NCI-H1930 (cell line): ENCODE measurements at places on chromosomes 6 and 20.

DNA sequence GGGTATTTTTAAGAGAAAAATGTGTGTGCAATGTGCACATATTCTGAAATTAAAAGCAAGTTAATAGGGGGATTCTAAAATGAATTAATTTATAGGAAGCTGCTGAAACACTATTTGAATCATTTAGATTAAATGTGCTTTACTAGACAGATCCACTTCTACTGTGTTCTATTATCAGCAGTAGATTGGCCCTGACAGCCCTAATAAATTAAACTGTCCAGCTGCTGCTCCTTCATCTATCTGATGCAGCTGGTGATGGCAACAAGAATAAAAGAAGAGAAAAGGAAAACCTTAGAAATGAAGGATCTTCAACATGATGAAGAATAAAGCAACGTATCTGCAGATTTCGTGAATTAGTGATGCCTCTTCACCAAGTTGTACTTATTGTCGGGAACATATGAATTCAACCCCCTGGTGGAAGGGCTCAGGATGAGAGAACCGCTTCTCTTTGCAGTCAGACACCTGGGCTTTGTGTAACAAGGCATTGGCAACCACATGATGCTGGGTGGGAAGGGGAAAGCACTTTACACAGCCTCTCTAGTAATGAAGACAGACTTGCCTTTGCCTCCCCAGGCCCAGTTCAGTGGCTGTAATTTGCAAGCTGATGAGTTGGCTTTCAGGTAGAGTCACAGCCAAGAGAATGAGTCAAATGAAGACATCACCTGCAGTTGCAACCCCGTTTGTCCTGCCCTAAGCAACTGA, 94.4 kb downstream of the LAMP5 start:
- no peak for DNase-seq

- DNase-seq = no peak
Measured at GRCh38 chr6:109000289-109000688, 94.4 kb downstream of the SESN1 start.

DNA sequence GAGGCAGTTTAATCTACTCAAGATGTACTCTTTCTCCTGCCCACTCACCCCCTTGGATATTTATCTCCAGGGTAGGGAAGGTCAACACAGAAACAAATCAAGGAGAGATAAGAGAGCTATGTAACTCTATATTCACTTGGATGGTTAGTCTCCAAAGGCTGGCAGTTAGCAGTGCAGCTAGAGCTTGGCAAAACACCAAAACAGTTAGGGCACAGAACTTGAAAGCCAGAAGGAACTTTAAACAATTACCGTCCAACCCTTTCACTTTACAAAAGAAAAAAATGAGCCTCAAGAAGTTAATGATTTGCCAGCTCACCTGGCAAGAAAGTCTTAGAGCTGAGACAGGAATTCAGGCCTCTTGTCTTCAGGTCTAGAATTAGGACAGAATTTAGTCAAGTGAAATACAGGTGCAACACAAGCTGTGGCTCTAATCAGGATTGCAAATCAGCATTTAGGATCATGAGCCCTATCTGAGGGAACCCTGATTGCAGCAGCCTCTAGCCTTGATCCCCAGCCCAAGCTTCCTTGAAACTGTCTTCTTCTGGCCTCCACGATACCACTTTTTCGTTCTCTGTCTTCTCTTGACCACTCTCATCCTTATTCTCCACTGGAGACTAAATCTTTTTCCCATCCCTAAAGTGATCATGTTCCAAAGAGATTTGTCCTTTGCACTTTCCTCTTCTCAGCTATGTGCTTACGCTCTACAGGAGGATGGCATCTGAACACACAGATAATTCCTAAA, 14.9 kb downstream of the NEDD9 start:
- no peak for DNase-seq

DNA sequence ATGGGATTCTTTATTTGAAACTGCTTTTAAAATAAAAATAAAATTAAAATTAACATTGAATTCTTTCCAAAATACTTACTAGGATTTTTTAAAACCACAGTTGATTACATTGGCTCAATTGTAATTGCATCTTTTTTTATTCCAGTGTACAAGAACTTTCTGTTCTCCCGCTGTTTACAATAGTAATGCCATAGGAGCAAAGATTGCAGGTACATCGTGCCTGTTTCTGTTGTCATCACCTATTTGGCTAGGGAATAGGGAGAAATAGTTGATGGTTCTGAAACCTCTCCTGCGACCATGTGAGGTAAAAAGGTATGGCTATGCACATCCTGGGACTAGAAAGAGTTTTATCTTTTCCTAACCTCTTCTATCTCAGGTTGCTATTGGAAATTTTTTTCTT, 28.2 kb upstream of the RHAG start:
- no peak for DNase-seq

DNA sequence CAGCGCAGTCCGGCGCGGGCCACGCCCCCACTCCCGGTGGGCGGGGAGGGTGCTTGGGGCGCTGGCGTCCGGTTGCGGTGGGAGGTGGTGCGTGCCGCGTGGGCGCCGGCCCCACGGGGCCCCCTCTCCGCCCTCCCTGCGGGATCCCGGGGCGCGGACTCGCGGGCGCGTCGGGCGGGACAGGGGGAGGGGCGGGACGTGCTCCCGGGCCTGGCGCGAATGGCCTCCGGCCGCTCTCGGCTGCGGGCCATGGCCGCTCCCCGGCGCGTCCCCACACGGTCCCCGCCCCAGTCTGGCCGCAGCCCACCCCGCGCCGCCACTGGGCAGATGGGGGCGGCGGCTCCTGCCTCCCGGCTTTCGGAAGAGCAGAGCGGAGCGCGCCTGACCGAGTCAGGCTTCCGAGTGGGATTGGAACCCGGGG, 771 bp upstream of the PPP1R3G start:
- no peak for DNase-seq

DNA sequence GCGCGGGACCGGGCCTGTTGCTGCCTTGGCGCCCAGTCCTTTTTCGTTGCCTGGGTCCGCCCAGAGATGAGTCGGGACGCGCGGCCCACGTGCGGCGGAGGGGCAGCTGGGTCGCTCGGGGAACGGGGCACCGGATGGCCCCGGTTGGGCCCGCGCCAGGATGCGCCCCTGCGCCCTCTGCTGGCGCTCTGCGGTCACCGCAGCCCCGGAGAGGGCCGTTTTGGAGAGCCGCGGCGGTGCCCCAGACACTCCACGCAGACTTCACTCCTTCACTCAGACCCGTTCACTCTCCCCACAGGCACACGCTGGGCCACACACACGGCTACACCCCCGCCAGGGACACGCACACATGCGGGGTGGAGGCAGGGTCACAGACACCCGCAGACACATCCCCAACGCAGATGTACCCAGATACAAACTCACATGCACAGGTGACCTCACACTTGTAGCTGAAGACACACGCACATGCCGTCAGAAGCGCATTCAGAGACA, 38.8 kb downstream of the SRC start:
- DNase-seq = no peak

DNA sequence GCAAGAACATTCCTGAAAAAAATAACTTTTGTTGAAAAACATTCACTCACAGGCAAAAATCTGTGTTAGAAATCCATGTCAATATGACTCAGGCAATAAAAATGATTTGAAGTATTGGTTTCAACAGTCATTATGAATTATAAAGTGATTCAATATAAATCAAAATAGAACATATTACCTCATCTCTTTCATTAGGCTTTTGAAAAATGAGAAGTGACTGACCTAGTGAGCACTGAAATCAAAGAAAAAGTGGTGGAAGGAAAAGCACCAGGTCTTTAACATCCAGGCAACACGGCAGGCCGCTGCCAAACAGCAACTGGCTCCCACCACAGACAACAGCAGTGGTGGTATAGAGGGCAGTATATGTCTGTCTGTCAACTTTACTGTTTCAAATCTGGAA, 68.9 kb downstream of the MAN1A1 start:
- DNase-seq = no peak

DNA sequence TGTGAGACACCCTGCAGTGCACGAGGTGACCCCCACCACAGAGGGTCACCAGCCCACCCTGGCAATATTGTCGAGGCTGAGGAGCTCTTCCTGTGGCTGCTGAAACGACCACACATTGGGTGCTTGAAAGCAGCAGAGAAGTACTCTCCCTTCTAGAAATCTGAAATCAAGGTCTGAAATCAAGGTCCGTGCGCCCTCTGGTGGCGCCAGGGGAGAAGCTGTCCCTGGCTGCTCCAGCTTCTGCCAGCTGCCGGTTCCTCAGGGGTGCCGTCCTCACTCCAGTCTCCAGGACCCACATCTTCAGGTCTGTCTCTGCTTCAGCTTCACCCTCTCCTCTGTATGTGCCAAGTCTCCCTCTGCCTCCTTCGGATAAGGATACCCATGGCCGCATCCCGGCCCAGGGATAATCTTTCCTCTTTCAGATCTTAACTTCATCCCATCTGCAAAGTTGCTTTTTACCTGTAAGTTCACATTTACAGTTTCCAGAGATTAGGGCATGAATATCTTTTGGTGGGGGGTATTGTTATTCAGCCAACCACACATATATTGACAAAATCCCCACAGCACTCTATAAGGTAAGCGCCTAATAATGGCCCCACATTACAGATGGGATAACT, 108.3 kb upstream of the PHACTR3 start:
- DNase-seq = peak; percentile 70

GRCh38 chr6:128339635-128340450, 180.6 kb downstream of the PTPRK start:
- DNase-seq = no peak

DNA sequence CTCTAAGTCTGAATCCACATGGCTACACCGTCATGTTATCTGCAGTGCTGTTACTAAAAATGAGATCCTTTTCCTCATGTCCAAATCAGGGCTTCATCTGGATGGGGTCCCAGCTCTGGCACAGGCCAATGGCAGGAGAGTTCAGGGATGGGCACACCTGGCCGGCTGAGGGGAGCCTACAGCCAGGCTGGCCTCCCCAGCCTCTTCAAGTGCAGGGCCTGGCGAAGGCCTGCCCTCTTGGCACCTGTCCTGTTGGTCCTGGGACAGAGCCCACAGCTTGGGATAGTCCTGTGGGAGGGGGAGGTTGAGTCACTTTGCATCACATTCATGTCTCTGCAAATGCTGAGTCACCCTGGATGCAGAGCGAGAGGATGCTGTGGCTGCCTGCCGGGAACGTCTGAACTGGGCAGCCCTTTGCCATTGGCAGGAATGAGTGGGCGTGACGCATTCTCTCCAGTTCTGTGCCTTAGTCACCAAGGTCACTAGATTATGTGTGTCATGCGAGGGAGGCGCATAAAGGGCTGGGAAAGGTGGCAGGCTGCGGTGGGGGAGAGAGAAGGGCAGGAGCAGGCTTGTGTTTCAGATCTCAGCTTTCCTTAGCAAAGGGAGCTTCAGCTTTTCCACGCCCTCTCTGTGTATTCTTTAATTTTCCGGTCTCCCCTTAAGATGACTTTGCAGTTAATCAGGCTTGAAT, 223.2 kb upstream of the ECI2 start:
- no peak for DNase-seq

GRCh38 chr6:56482525-56482924, 160.2 kb downstream of the DST start:
- no peak for DNase-seq

DNA sequence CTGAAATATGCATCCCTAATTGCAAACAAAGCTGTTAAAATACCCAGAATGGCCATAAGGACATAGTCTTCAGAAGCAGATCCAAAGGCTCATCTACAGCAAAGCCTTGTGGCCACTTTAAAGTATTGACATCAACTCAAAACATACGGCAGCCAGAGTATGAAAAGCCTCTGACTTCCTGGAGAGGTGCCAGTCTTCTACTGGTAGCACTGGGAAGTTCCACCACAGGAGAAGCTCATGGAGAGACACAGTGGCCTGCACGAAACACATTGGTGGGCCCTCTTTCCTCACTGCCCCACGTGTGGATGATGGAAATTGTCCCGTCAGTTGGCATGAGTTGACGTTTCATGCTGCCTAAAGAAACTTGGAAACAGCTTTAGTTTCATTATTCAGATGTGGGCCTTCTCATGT, 202.6 kb upstream of the HEY2 start:
- no peak for DNase-seq

DNA sequence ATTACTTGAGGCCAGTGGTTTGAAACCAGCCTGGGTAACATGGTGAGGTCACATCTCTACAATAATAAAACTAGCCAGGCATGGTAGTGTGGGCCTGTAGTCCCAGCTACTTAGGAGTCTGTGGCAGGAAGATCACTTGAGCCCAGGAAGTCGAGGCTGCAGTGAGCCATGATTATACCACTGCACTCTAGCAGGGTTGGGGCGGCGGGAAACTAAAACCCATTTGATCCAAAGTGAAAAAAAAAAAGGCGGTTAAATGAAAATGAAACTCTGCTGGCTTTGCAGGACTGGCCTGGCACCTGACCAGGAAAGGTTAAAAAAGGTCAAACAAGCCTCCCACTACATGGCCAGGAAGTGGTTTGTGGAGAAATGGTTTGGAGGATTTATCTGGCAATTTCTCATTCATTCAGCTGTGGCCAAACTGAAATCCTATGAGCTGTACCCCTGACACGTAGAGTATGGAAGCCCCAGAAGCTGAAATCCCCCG, 36.6 kb downstream of the MTRES1 start:
- DNase-seq = no peak
